Stimulated activated CD4-positive, alpha-beta T cell treated with anti-CD3 and anti-CD28 coated beads, Interleukin-12 subunit alpha, Interleukin-12 subunit beta, amount 100 ng/mL, for 48 hours (primary cell): ENCODE measurements at places on chromosomes 4 and X.

DNA sequence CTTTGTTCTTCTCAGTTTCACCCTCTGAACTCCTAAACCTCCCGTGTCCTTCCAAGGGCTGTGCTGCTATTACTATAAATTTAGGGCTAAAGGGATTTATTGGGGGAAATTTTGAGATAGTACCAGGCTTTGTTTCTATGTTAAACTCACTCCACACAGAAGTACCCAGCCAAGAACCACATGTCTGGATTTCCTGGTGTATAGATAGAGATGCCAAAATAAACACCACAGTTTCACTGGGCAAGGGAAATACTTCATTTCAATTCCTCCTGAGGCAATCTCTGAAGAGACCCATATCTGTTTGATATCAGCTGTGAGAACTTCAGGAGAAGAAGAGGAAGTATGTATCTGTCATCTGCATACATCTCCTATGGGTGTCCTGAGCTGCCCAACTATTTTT lies 21.7 kb upstream of the CLNK start:
- no peak for DNase-seq

DNA sequence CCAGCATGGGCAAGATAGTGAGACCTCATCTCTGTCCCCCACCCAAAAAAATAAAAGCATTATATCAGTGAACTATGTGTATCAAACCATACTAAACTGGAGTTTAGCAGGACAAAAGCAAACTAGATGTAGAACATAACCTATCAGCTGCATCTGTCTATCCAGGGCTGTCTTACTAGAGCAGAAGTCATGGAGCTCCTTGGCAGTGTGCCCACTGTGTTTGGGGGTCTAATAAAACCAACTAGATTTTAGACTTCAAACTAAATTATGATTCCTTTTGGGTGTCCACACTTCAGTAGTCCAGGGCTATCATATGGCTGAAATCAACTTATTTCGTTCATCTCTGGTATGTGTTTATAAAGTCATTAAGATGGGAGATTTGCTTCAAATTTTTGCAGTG lies 8.3 kb downstream of the SLBP start:
- no peak for DNase-seq

DNA sequence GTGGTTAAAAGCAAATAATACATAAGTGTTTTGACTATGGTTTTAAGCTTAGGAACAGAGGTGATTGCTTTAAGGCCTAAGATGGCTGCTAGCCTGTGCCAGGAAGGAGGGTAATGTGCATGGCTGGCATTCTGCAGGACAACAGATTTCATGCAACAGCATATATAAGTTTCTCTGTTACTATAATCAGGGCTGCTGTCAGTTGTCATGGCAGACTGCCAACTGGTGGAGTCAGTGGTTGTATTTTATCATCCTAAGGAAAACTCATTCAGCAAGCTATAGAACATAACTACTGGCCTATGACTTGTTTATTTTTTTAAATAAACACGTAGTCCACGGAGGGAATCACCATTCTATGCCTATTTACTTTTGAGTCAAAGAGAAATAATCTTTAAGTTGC lies 77.7 kb upstream of the DCAF8L1 start:
- DNase-seq, result no peak

DNA sequence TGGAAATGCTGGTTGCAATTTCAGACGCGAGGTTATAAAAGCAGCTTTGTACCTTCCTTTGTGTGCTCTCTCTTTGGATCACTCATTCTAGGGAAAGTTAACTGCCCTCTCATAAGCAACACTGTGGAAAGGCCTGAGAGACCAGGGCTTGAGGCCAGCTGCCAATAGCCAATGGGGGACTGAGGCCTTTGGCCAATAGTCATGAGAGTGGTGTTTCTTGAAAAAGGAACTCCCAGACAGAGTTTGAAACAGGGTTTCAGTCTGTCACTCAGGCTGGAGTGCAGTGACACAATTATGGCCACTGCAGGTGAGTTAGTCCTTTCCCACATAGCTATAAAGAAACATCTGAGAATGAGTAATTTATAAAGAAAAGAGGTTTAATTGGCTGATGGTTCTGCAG lies 524.7 kb upstream of the SMIM31 start:
- DNase-seq, result no peak

DNA sequence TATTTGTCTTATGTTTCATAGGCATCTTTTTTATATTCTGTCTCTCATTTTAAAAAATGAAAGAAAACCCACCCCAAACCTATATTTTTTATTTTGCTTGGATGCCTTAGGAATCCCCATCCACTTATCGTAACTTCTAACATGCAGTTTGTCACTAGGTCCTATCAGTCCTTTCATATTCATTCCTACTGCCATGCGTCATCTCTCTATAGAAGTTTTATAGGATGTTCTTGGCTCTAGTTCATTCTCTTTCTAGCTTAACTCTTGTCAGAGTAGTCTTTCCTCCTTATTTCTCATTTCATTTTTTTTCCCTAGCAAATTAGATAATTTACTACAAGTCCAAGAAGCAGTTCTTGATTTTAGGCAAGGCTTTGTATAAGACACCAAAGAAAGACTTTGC lies 92.7 kb downstream of the LARP1B start:
- no peak for DNase-seq

DNA sequence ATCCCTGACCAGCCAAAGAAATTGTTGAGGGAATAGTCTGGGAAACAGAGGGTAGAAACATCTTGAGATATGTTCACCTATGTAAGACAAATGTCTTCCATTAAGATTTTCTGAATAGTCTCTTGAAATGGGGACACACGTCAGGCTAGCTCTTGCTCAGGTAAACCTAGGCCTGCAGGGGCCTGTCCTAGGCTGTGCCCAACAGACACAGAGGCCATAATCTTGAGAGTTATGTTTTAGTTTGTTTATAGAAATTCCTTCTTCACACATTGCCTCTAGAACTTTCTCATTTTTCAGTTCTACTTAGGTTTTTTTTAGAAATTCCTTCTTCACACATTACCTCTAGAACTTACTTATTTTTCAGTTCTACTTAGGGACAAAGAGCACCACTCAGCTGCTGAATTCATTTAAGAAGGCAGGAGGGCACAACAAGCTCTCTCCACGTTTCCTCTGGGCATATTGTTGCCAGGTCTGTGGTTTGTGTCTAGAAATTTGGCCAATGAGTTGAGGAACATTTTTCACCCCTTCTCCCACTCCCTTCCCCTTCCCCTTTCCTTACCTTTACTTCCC lies 94.9 kb downstream of the ARHGAP24 start:
- no peak for DNase-seq

DNA sequence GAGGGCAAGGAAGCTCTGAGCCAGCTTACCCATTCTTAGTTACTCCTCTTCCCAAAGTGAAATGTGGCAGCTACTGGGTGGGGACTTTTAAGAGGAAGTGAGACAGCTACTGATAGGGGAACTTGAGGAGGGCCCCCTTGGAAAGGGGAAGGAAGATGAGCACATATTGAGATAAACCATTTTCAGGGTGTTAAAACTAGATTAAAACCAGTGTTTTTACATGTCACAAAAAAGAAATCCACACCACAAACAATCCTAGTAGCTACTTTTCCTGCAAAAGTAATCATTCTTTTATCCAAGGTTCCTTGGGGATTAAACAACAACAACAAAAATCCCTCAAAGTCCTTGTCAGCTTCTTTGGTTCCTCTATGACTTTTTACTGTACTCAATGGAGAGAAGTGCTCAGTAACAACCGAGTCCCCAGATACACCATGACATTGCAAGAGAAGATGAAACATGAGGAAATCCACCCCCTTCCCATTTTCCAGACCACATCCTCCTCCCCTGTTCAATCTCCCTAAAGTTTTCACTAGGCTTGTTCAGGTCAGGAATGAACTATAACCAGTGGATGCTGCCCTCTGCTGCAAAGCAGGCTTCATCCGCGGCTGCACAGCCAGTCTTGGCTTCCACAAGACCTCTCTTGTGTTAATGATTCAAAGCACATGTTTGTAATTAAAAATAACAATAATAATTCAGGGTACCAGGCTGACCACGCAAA lies 113.5 kb upstream of the TMEM164 start:
- no peak for DNase-seq

DNA sequence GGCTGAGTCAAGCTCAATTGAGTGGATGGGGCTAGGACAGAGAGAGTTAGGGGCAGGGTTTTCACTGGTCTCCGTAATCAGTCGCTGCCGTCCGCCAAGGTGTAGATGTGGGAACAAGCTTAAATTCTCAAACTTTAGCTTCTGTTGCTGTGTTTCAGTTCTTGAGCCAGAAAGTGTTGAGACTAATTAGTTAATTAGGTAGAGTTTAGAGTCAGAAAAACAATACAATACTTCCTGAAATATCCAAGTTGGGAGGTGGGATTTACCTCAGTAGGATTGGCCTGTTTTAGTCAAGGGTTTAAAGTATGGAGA lies 1.1 kb upstream of the UBE2D3 start:
- no peak for DNase-seq

GRCh38 chrX:153727123-153727931 lies 2.7 kb downstream of the ABCD1 start:
- DNase-seq, result no peak

DNA sequence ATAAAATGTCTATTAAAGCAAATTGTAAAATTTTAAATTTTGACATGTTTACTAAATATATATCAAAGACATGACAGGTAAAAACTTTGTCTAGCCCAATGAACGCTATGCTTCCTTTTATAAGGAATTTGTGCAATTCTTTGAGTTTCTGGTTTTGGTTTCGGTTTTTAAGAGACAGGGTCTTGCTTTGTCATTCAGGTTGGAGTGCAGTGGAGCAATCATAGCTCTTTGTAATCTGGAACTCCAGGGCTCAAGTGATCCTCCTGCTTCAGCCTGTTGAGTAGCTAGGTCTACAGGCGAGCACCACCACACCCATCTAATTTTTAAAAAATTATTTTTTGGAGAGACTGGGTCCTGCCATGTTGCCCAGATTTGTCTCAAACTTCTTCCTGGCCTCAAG lies 60.7 kb downstream of the BLTP1 start:
- no peak for DNase-seq

GRCh38 chr4:101065346-101065745 lies 282.0 kb downstream of the PPP3CA start:
- no peak for DNase-seq

DNA sequence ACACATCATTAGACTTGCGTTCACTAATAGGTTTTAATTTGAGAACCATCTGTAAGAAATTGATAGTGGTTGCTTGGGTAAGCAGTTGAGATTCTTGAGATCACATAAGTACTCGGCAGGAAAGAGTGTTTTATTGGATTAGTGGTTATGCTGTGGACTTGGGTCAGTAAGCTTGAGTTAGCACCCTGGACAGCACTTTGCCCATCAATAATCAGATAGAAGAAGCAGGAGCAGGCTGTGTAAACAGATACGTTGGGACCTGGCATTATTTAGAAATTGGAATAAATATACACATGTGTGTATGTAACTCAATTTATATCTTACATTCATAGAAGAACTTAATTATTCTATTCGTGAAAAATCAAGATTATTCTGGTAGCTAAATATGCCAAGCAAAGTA lies 357.5 kb upstream of the SMIM31 start:
- DNase-seq, result no peak

- no peak for DNase-seq
These were observed 60.8 kb upstream of the ESX1 start for GRCh38 chrX:104315555-104315954.

- no peak for DNase-seq
These were observed 84.5 kb downstream of the AREG start for GRCh38 chr4:74529284-74530041.

DNA sequence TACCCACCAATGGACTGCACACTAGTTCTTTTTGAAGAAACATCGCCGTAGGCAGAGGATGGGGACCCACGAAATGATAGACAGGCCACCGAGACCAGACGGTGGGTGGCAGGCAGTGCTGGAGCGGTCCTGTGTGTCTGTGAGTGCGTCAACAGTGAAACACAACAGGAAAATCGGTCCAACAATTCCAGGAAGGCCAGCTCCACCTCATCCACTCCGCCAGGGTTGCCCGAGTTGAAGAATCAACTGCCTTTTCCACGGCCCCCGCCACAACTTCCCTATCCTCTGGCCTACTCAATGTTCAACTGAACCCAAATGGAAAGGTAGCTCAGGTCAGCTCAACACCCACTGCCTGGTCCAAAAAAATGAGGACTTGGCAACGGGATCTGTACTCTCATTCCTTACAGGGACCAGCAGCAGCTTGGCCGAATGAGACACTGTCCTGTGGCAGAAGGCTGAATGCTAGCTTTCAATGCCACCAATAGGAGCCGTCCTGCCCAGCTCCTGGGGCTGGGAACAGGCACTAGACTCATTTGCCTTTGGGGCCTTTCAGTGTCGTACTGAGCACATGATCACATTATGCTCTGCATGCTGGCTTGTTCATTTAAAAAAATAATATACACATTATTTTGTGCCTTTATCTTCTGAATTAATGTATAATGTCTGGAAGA lies 43.5 kb downstream of the MID1 start:
- no peak for DNase-seq

- no peak for DNase-seq
These were observed 84.0 kb downstream of the LPAR4 start for GRCh38 chrX:78831523-78831922.

DNA sequence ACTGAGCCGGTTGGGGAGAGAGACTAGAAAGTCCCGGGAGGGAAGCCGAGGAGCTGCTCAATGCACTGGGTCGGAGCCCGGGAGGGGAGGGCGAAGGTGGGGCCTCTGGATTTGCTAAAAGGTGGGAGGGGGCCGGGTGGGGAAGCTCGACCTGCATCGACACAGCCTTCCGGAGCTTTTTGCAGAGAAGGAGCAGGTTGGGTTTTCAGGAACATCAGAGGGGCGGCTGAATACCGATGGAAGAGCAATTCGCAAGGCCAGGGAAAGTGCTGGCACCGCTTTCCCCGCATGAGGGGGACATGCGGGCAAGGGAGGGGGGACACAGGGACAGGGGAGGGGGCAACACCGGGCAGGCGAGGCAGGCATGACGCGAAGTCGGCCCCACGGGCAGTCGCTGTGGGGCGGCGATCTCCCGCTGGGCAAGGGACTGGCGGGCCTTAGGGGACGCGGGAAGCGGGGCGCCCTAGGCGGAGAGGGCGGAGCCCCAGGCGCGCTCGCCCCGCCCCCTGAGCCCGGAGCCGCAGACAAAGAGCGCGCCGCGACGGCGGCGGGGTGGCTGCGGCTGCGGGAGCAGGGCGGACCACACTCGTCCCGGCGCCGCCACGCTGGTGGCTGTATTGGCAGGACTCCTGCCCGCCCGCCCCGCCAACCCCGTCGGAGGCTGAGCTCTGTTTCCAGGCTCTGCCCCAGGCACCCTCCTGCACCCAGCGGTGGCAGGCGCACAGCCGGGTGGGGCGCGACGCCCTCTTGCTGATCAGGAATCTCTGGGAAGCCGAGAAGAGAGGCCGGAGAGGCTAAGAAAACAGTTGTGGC lies 11.6 kb downstream of the PDZD4 start:
- DNase-seq, result no peak
